A172 (cell line): ENCODE measurements at places on chromosomes 5 and 9. TPM values are rescaled to one million over a fixed set of nuclear protein-coding genes. Genes with fewer than 3 reads are reported as not detected.

PPIP5K2 gene
- 68.0 and 74.1 TPM in 2 replicates for total RNA-seq

NUTM2F gene
- not detected in 2 replicates for total RNA-seq

NKD2 gene
- total RNA-seq: 4.3 TPM in 1 of 2 replicates, not detected in the other

RFX3 gene
- total RNA-seq: 1.9 and 3.1 TPM in 2 replicates

GLRA1 gene
- total RNA-seq: not detected in 2 replicates

NRARP gene
- 0.40 and 0.43 TPM in 2 replicates for total RNA-seq

SPATA31C1 gene
- total RNA-seq: not detected in 2 replicates

ANXA1 gene
- 920 and 1,111 TPM in 2 replicates for total RNA-seq

SPARC gene
- total RNA-seq: 3,811 and 5,357 TPM in 2 replicates
